ENCODE measurements at places on chromosomes 1 and 21.
A peak's percentile ranks its signal among the peaks of the same experiment; 100 is the strongest.

- DNase-seq: no peak
Observed at GRCh38 chr1:84412316-84412942, 14.1 kb downstream of the DNASE2B start.

DNA sequence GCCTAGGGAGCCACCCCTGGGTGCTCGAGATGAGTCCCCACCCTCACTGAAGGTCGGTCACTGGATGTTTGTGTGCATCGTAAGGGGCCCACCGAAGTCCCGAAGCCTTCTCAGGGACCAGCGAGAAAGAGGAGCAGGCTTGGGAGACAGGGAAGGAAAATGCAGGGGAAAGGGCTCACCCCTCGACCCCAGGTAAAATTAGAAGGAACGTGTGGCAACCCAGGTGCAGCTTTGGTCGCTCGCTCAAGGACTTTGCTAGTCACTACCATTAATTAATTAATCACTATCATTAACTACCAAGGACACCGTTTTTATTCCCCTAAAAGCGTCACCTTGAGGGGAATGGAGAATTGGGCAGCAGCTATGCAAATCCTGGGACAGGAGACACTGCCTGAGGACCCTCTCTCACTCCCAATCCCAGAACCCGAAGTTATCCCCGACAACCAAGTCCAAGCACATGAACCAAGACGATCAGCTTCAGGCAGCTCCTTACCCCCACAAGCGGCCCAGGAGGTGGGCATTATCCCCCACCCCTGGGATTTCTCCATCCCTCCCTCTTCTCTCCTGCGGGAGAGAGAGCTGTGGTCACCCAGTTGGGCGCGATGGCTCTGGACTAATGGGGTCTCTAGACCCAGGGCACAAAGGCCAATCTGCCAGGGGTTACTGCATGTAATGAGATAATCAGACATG, 4.2 kb upstream of the SIM2 start:
- DNase-seq: no peak

DNA sequence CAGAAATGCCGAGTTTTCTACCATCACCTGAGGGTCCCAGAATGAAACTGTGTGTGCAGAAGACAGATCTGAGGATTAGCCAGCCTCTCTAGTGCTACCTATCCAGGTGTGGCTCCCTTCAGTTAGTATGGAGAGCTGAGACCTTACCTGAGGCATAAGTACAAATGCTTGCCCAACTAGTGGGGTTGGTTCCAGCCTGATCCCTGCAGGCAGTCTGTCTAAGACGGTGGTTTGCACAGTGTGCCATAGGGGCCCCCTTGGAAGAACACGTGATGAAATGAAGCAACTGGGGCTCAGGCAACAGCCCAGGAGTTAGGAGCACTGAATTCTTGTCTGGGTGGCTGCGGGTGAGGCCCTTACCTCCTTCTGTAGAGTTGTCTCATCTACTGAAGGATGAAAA, 15.6 kb downstream of the S100A7A start:
- no peak for DNase-seq

GRCh38 chr1:189619682-189620332, 857.9 kb downstream of the BRINP3 start:
- peak; percentile 5 for DNase-seq

DNA sequence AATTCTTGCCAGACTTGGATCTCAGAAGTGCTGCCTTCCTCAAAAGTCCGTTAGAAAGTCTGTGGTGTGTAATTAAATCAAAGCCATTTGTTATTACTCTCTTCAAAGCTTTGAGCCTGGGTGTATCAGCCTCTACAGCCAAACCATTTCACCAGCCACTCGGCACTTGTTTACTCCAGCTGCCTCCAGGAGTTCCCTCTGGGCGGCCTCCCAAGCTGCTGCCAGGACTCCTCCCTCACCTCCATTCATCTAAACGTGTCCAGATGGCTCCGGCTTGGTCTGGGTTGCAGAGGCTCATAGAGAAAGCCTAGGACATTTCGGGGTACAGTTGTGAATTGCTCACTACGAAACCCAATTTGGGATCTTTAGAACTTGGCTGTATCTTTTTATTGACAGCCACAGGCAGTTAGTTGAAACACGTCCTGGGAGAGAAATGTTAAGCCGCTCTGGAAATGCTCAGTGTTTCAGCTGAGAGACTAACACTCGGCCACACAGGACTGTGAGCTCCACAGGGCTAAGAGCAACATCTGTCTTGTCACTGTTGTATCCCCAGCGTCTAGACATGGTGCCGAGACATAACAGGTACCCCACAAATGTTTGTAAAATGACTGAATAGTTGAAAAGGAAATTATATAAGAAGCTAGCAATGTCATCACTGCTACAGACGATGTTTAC, 116.9 kb upstream of the NGF start:
- no peak for DNase-seq

GRCh38 chr1:201882665-201883132, 6.0 kb upstream of the SHISA4 start:
- DNase-seq: no peak

DNA sequence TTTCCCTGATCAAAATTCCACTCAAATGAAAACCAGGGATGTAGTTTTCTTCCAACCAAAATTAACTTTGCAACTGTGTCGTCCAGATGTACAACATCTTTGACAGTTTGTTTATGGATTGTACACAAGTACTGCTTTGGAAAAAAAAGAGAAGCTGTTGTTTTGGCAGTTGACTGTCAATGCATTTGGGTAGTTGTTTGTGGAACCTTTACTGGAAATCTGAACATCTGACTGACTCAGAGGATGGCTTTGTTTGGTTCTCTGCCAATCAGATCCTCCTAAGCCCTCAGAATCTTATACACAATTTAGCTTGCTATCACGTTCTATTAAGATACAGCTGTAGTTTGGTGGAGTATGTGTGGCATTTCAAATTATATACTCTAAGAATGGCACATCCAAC, 195.0 kb downstream of the KCNK2 start:
- no peak for DNase-seq

DNA sequence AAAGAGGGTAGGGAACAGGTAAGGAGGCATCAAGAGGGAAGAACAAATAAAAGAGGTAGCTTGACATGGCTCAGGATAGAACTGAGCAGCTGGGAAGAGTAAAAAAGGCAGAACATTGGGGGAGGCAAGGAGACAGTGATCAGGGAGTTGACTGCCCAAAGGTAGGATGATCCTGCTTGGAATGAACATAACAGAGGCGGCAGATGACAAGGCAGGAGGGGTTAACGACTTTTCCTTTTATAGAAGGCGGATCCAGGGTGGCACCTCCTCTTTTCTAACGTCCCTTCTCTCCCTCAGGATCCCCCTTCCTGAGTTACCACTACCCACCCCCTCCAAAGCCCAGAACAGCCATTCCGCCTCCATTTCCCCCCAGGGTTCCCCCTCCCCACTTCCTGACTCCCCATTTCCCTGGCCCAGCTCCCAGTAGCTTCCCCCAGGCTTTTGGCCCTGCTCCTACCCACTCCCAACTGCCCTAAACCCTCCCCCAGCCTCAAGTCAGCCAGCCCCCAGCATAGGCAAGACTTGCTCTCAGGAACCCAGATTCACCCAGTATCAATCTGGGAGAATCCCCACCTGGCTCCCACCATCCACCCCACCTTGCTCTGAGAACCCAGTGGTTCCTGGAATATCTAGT, 769 bp upstream of the ADAMTS4 start:
- no peak for DNase-seq

DNA sequence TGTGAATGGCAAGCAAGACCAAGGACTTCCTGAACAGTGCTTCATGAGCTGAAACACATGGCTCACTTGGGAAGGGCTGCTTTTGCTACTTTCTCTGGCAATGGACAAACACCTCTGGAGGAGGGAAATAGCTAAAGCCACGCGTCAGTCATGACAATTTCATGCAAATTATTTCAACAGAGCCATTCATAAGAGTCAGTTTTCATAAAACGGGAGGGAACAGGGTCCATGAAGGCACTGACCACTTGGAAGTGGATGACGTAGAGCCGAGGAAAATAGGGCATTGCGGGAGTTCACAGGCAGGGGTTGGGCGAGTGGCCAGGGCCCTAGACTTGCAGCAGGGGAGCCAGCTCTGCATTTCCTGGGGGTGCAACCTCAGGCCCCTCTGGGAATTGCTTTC, 43.9 kb downstream of the SDC3 start:
- no peak for DNase-seq

GRCh38 chr1:240401731-240402130, 210.2 kb downstream of the GREM2 start:
- DNase-seq: no peak

GRCh38 chr21:28294051-28294450, 698.6 kb downstream of the LTN1 start:
- DNase-seq: no peak

DNA sequence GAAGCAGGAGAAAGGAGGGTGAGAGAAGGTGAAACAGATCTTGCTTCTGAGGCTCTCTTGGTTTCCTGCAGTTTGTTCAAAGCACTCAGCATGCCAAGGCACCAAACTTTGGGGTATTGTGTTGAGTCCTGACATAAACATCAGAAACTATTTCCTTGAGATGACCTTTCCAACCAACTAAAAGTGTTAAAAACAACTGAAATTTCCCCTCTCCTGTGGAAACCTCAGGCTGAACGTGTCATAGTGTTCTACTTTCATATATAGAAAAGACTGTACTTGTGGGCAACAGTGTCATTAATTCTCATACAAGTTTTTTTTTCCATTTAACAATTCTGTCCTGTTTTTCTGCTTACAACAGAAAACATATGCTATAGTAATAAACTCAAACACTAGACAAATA, 6.3 kb upstream of the LYST start:
- no peak for DNase-seq

GRCh38 chr1:245332513-245332912, 177.7 kb downstream of the KIF26B start:
- no peak for DNase-seq

GRCh38 chr1:116682641-116683221, 15.2 kb upstream of the IGSF3 start:
- no peak for DNase-seq

GRCh38 chr1:243939167-243939848, 89.3 kb upstream of the AKT3 start:
- DNase-seq: no peak

GRCh38 chr1:58158016-58158415, 388.5 kb downstream of the OMA1 start:
- DNase-seq: no peak

DNA sequence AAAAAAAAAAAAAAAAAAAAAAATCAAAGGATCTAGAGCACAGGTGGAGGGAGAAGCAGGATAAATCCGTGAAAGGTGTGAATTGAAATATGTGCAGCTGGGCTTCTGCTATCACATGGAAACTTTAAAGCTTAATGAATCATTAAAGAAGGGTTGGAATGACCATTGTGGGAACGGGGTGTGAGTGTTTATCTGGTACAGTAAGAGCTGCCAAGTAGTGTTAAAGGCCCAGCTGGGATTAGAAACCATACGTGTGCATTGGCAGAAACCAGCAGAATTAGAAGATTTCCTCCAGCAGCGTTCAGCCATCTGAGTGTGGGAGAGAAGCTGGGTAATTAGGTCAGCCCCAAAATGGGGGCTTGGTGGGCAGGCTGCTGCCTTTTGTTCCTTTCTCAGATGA, 13.5 kb downstream of the FALEC start:
- DNase-seq: no peak

DNA sequence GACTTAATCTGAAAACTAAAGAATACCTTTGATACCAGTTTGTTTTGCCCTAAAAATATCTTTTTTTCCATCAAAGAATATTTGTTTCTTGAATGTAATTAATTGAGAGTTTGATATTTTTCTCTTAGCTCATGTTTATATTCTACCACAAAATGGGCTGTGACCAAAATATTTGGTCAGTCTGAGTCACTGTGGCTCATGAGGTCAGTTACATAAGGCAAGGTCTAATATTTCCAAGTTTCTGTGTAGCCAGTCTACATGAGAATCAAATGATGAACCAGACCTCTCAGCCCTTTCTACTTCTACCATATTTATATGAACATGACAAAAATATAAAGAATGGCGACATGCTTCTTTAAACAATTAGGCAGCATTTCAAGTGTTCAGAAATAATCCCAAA, 83.0 kb upstream of the IVNS1ABP start:
- no peak for DNase-seq

DNA sequence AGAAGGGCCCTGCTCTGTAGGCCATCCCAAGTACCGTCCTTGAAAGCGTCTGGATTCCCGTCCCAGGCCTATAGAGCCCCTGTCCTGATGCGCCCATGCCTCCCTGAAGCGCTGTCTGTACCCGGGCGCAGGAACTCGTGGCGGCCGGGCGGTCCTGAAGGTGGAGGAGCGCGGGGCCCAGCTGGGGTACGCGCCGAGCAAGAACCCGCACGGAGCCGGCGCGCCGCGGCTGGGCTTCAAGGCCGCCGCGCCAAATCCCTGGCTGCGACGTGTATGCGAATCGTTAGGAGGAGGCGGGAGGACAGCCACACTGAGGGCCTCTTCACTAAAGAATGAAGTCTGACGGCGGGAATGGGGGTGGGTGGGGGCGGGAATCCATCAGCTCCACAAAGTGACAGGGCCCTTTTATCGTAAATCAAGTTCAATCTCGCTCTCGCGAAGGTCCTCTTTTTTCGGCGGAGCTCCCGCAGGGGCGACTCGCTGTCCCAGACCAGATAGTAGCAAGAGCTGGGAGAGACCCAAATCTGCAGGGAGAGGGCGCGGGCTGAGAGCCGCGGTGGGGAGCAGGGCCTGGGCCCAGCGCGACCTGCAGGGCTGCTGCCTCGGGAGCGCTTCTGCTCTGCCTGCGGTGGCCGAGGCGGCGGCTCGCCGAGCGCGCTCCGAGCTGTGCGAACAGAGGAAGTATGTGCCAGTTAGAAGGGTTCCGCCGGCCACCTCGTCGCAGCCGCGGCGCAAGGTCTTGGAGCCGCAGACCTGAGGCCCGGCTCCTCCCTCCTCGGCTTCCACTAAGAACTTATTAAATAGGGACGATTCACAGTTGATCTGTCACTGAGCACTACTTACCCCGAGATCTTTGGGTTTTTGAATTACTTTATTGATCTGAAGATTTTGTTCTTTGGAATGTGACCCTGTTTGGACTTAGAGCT, 10.4 kb downstream of the BARHL2 start:
- DNase-seq: no peak

DNA sequence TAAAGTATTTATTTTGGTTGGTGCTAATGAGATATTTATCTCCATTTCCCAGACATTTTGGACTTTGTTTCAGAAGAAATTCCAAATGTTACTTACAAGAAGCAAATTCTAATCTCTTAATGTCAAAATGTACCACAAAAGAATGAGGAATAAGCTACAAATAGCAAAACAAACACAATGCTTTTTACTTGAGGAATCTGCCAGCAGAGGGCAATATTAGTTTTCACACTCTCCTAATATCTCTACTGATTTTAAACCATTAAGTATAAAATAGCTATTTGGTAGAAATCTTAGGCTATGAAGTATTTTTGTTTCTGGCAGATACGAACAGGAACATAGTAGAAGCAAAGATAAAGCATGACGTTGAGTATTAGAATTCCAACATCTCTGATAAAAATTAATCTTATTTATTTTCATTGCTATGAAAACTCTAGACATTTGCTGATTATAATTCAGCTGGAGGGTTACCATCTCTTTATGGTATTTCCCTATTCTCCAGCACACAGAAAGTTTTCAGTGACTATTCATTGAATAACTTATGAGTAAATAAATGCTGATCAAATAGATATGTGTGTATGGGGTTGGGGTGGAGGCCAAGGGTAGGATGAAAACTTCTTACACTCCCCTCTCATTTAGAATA, 13.4 kb upstream of the HMCN1 start:
- no peak for DNase-seq

- no peak for DNase-seq
Observed at GRCh38 chr1:3672231-3672970, 20.1 kb downstream of the TP73 start.

- no peak for DNase-seq
Observed at GRCh38 chr1:169943963-169944526, 50.3 kb upstream of the SCYL3 start.

- DNase-seq: no peak
Observed at GRCh38 chr1:117231748-117232373, 21.1 kb upstream of the VTCN1 start.

GRCh38 chr1:234858722-234859121, 248.7 kb upstream of the IRF2BP2 start:
- no peak for DNase-seq
